Ovary (tissue), 10 donors: ENCODE measurements at places on chromosomes 1 and 21. TPM values are rescaled to one million over a fixed set of nuclear protein-coding genes. Genes with fewer than 3 reads are reported as not detected.
A peak's percentile ranks its signal among the peaks of the same experiment; 100 is the strongest.

DNA sequence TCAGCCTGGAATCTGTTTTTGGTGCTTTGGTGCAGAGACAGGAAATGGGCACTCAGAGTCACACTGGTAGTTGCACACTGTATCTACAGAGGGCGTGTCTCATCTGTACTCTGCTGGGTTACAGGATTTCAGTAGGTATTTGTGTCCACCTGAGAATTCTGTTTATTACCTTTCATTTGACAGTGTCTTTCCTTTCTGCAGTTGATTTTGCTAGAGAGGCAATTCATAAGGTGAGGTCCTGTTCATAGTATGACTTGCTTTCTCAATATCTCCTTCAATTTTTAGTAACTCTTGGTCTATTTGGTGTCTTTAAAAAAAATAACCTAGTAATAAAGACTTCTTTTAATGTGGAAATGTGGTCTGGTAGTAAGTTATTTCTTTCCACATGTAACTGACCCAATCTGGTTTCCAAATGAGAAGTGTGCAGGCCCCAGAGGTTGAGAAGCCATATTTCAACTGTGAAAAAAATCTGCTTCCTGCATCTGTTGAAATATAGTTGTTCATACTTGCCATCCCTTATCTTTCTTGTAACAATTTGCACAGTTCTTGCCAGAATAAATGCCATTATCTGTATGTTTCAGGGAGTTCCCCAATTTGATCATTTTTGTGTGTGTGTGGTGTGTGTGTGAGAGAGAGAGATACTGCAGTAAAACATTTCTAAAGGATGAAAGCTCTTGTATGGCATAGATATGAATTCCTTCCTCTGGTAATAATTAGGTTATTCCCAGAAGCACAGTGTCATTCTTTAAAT, 78.4 kb upstream of the DNAJC6 start:
- no peak overlapping the region for H3K4me3 ChIP-seq
- H3K27ac ChIP-seq, result no peak overlapping the region
- no peaks in the 10 kb centered on the region for H3K36me3 ChIP-seq
- no peaks in the 10 kb centered on the region for H3K4me1 ChIP-seq
- no peaks in the 10 kb centered on the region for H3K27me3 ChIP-seq

DNA sequence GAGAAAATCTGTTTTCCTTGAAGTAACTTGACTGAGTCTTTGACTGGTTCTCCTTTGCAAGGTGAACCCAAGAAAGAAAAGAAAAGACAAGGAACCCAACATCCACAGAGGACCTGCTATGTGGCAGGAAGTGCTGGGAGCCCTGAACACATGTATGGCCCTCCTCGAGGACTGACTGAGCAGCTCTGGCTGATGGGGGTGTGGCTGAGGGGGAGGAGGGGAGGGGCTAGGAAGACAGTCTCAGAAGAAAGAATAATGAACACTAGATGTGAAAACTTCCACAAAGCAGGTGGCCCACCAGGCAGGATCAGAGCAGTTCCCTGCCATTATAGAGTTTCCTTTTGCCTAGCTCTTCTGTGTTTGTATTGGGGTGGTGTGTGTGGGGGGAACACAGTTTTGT, 26.1 kb downstream of the NENF start:
- DNase-seq, result no peak
- no peaks in the 10 kb centered on the region for H3K4me1 ChIP-seq
- no peaks in the 10 kb centered on the region for H3K27me3 ChIP-seq
- H3K36me3 ChIP-seq, result no peaks in the 10 kb centered on the region

DNA sequence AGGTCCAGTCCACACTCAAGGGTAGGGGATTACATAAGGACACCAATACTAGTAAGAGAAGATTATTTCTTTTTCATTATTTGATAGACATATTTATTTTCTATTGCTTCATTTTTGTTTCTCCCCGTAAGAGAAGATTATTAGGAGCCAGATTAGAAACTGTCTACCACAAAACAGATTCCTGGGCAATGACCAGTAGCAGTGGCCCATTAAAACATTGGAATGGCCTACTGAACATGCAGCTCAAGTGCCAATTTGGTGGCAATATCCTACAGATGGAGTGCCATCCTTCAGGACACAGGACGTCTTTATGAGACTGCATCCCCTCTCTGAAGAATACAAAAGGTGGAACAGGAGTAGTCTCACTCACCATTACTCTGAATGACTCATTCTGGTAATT, 34.0 kb upstream of the ARHGAP29 start:
- no peaks in the 10 kb centered on the region for H3K36me3 ChIP-seq
- no peak for DNase-seq
- H3K27ac ChIP-seq, result no peak overlapping the region
- peaks cover 5% of the 10 kb centered on the region for H3K4me1 ChIP-seq
- no peak overlapping the region for H3K4me3 ChIP-seq

DNA sequence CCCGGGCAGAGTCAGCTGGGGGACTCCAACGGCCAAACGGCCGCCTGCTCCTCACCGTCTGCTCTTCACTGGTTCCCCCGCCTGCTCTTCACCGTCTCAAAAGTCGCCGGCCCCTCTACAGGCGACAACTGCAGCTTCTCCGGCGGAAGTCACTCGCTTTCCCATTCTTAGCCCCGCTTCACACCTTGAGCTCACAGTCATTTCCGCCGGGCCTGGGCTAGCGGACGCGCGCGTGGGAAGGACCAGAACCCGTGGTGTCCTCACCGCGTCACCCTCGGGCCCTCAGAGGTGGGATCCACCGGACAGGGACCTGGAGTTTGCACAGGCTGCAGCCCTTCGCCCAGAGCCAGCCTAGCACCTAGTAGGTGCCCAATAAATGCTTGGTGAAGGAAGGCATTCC, 27.9 kb upstream of the HJV start:
- no peak overlapping the region for H3K4me3 ChIP-seq
- no peak for DNase-seq
- no peaks in the 10 kb centered on the region for H3K36me3 ChIP-seq

GRCh38 chr1:210293171-210293607, 35.5 kb upstream of the HHAT start:
- H3K4me1 ChIP-seq, result peaks cover 8% of the 10 kb centered on the region
- no peaks in the 10 kb centered on the region for H3K27me3 ChIP-seq
- H3K4me3 ChIP-seq, result peak overlapping the region; percentile 42
- H3K27ac ChIP-seq, result no peak overlapping the region

DNA sequence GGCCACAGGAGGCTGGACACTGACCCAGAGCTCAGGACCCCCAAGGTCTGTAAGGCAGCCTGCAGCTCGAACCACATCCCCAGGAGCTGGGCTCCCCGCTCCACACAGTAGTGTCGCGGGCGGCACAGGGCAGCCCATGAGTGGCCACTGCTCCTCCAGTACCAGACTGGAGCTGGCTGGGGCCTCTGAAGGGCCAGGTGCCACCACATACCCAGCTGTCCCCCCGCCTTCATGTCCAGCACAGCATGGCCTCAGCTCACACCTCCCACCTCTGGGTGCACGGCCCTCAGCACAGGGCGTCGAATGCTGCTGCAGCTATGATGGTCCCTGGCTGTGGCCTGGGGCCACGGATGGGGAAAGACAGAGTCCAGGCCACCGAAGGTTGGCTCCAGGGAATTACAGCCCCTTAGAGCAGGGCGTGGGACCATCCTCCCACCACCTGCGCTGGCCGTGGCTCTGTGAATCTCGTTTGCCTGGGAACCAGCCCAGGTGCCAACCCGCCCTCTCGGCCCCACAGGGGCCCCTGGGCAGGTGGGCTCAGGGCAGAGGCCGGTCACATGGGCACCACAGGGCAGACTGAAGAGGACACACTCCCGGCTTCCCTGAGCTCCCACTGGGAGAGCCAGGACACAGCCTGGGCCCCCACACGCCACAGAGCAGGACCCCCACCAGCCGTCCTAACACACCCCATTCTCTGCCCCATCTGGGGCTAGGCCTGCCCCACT, 2.1 kb upstream of the TNFRSF4 start:
- no peaks in the 10 kb centered on the region for H3K36me3 ChIP-seq
- H3K4me1 ChIP-seq, result no peaks in the 10 kb centered on the region
- H3K4me3 ChIP-seq, result no peak overlapping the region
- no peak overlapping the region for H3K27ac ChIP-seq
- DNase-seq, result no peak

DNA sequence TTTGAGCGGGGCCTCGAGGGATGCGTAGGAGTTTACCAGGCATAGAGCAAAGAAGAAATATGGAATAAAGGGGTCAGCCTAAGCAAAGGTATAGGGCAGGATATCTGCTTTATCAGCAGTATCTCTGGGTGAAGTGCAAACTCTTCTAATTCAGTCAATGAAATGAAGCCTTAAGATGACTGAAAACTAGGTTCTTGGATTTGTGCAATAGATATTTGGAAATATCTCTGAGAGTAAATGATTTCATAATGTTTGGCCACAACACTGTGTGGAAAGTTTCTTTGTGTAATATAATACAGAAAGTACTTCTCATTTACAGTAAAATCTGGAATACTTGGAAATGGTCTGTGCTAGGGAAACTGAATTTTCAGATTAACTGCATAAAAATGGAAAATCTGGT, 26.1 kb downstream of the KCNJ15 start:
- no peaks in the 10 kb centered on the region for H3K4me1 ChIP-seq
- H3K27ac ChIP-seq, result no peak overlapping the region
- no peak overlapping the region for H3K4me3 ChIP-seq

The PIK3R3 gene
- 10.7 TPM for total RNA-seq

The TGFB2 gene
- total RNA-seq, result 7.9 TPM

The ST6GALNAC3 gene
- 2.8 TPM for total RNA-seq
